ENCODE measurements at places on chromosomes 1 and 21.

DNA sequence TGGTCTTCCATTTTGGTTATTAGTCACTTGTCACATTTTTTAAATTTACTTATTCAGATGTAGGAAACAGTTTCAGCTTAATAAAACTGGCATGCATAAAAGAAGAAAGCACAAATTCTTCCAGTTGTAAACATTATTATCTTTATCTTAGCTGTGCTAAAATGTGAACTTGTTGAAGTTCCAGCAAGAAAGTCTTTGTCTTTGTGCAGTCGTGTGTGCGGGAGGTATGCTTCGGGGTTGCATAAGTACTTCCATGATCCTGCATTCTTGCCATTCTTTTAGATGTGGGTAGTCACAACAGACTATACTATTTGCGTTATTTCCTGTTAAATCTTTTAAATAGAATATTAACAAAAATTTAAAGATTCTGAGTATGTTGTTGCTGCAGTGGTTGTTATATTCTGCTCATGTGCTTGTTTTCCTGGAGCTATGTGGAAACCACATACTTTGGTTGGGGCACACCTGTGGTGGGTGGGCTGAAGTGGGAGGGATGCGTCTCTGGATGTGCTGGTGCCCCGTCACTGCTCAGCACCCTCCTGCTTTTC is 49.9 kb downstream of the CBS start:
- no peak for DNase-seq

GRCh38 chr1:53454019-53454418 is 5.2 kb upstream of the DMRTB1 start:
- no peak for DNase-seq

DNA sequence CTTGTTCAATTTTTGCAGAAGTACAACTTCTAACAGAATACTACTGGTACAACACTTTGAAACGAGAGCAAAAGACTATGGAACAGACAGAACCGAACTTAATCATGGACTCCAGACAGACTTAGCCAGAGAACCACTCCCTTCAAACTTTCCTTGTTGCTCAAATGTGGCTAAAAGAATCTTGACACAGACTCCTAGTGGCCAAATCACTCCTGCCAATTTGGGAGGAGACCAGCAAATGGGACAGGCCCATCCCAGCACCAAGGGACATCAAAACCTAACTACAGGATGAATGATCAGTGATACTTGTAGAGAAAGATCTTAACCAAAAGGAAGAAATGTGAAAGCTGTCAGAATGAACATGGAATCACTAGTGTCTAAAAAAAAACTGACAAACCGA is 154.0 kb downstream of the MATN1 start:
- DNase-seq, result no peak

- DNase-seq, result peak; percentile 68
Observed at GRCh38 chr21:45324489-45325205, 37.0 kb upstream of the POFUT2 start.

DNA sequence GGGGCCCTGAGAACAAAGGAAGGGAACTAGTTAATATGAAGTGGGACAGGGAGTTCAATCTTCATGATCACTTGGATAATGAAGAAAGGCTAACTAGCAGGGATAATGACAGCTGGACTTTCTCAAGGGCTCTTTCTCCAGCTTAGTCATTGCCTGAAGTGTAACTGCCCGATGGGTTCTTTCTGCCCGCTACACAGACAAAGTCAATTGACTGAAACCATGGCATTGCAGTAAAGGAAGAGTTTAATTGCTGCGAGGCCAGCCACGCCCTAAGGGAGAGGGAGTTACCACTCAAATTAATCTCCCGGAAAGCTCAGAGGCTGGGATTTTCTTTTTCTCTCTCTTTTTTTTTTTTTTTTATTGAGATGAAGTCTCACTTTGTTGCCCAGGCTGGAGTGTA is 16.6 kb upstream of the SLC2A5 start:
- no peak for DNase-seq

DNA sequence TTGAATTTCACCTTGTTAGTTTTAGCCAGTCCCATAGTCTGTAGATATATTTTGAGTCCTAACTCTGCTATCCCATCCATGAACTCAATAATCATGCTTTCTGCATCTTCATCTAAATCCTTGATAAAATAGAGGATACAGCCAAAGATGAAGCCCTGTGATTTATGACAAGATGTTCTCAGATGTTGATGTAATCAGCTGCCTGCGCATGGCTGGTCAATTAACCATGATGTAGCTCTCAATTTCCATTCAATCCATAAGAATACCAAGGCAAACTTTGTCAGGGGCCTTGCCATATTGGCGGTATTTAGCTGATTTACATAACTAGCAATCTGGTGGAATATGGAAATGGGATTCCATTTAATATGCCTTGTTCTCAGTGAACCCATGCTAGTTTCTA is 183.2 kb downstream of the TNR start:
- no peak for DNase-seq

Data from testis (tissue), 5 donors.